Heart right ventricle (tissue), 16 donors: ENCODE measurements at places on chromosomes 12 and 14. TPM values are rescaled to one million over a fixed set of nuclear protein-coding genes. Genes with fewer than 3 reads are reported as not detected.

GRCh38 chr12:124006846-124007713, 34.1 kb downstream of the ZNF664 start:
- H3K27me3 ChIP-seq, result no peaks in the 10 kb centered on the region
- no peak for DNase-seq
- no peak overlapping the region for H3K27ac ChIP-seq

DNA sequence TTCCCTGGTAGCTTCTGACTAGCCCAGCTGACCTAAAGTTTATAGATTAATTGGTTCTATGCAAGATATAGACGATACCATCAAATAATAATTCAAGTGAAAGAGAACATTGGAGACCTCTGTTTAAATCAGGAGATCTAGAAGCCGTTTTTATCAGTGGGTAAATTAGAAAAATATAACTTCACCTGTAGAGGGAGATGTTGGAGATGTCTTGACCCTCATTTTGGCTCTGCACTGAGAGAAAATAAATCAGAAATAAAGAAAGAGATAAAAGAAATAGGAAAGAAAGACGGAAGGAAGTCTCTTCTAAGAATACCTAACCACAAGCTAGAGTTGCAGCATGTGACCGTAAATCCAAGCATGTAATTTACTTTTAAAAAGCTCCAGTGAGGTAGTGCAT, 684.5 kb downstream of the C12orf50 start:
- no peaks in the 10 kb centered on the region for H3K27me3 ChIP-seq
- no peak overlapping the region for H3K27ac ChIP-seq
- no peaks in the 10 kb centered on the region for H3K36me3 ChIP-seq

The IRAK3 gene
- total RNA-seq, result 4.0 TPM

- peak overlapping the region; percentile 42 for H3K27ac ChIP-seq
- no peak for DNase-seq
- peaks cover 5% of the 10 kb centered on the region for H3K4me1 ChIP-seq
- no peaks in the 10 kb centered on the region for H3K27me3 ChIP-seq
- H3K36me3 ChIP-seq, result no peaks in the 10 kb centered on the region
These were observed 17.0 kb upstream of the WNT5B start for GRCh38 chr12:1611803-1612572.
